Thyroid gland (tissue), 4 donors: ENCODE measurements at places on chromosomes 5 and 9. TPM values are rescaled to one million over a fixed set of nuclear protein-coding genes. Genes with fewer than 3 reads are reported as not detected.

GRCh38 chr9:91008568-91008967, 206.9 kb downstream of the SYK start:
- H3K36me3 ChIP-seq, result no peaks in the 10 kb centered on the region
- no peak overlapping the region for H3K27ac ChIP-seq
- no peak for DNase-seq
- H3K4me3 ChIP-seq, result no peak overlapping the region

GRCh38 chr5:116037236-116037822, 5.1 kb downstream of the ARL14EPL start:
- H3K4me1 ChIP-seq, result no peaks in the 10 kb centered on the region
- H3K36me3 ChIP-seq, result no peaks in the 10 kb centered on the region
- no peak for DNase-seq
- no peak overlapping the region for H3K4me3 ChIP-seq
- H3K27ac ChIP-seq, result no peak overlapping the region

Gene TLR4
- total RNA-seq, result 48.1 TPM

Gene PCDHA3
- total RNA-seq, result 1.7 TPM
